ENCODE measurements at places on chromosomes 5 and 9. TPM values are rescaled to one million over a fixed set of nuclear protein-coding genes. Genes with fewer than 3 reads are reported as not detected.
A peak's percentile ranks its signal among the peaks of the same experiment; 100 is the strongest.

LCN15 gene
- not detected for total RNA-seq

RPL35 gene
- total RNA-seq: 1,981 TPM

ERBIN gene
- total RNA-seq: 71.6 TPM

DNA sequence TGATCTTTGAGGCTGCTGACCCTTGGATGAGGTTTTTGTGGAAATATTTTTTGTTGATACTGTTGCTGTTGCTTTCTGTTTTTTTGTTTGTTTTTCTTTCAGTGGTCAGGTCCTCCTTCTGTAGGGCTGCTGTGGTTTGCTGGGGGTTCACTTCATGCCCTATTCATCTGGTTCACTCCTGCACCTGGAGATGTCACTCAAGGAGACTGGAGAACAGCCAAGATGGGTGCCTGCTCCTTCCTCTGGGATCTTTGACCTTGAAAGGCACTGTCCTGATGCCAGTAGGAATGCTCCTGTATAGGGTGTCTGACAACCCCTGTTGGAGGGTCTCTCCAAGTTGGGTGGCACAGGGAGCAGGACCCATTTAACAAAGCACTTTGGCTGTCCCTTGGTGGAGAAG, 67.0 kb upstream of the ACTBL2 start:
- no peak for ATAC-seq

DNA sequence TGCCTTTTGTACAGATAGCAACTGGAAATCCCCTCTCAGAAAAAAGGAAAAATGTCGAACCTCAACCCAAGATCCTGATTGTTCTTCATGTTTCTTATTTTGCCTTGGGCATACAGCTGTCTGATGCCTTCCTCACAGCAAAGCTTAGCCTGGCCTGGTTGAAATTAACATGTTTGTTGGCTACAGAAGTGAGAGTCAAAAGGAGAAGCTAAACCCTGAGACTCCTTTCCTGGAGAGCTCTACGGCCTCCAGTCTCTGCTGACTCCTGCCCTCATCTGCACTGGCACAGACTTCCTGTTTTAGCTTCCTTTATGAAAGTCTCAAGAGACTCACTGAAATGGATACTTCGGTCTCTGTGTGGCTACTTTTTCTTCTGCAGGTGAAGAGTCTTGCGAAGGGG, 186.7 kb downstream of the PARP8 start:
- ATAC-seq: peak; percentile 39

All from gastroesophageal sphincter (tissue), 4 donors.